ENCODE measurements at places on chromosomes 1 and 21.

DNA sequence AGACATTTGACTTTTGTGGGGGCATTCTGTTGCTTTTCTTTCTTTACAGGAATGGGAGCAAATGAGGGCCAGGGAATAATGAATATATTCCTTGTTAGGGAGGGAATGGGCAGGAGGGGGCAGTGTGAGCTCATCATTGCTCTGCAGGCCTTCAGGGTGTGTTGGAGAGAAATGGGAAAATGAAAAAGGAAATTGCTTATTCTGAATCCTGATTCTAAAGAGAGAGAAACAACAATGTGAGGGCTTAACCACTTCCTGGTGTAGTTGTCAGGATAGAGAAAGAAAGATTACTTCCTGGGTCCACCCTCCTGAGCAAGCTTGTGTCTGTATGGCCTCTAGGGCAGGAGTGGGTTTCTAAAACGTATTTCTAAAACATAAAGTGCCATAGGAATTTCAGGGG lies 28.3 kb downstream of the VANGL2 start:
- no peak for DNase-seq

GRCh38 chr1:100246738-100247137 lies 2.9 kb downstream of the DBT start:
- no peak for DNase-seq

- DNase-seq, result no peak
These were observed 27.2 kb downstream of the PROK1 start for GRCh38 chr1:110477967-110478640.

DNA sequence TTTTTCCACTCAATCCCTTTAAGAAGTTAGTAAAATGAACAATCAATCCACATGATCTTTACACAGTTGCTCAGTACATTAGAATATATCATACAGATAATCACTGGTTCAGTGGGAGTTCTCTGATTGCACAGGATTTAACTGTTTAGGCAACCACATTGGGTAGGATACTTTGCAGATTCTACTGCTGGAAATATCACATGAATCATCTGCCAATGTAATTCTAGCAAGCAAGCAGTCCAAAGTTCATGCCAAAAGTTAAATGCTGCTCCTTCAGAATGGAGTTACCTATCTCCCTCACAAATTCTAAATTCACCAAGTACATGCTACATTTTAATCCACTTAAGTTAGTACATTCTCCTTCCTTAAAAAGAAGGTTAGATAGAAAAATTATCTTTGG lies 52.4 kb downstream of the NEGR1 start:
- DNase-seq, result no peak

- no peak for DNase-seq
These were observed 601 bp downstream of the CEPT1 start for GRCh38 chr1:111140680-111140967.

DNA sequence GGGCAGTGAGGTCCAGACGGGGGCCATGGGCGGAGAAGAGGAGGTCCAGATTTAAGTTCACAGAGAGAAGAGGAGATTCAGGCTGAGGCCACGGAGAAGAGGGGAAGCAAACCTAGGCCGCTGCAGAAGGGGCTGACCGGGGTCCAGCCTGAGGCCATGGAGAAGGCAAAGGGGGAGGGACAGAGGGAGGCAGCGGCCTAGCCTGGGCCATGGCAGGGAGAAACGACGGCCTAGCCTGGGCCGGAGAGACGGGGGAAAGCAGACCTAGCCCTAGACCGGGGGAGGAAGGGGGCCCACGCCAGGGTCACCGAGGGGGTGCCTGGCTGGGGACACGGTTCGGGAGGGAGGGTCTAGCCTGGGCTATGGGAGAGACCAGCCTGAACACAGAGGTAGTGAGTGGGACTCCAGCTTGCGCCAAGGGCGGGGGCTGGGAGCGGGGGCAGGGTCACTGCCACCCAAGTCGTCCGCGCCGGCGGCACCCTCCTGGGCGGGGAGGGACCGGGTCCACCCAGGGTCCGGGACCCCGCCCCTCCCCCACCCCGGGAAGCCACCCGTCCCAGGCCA lies 459 bp downstream of the CAPZB start:
- no peak for DNase-seq

DNA sequence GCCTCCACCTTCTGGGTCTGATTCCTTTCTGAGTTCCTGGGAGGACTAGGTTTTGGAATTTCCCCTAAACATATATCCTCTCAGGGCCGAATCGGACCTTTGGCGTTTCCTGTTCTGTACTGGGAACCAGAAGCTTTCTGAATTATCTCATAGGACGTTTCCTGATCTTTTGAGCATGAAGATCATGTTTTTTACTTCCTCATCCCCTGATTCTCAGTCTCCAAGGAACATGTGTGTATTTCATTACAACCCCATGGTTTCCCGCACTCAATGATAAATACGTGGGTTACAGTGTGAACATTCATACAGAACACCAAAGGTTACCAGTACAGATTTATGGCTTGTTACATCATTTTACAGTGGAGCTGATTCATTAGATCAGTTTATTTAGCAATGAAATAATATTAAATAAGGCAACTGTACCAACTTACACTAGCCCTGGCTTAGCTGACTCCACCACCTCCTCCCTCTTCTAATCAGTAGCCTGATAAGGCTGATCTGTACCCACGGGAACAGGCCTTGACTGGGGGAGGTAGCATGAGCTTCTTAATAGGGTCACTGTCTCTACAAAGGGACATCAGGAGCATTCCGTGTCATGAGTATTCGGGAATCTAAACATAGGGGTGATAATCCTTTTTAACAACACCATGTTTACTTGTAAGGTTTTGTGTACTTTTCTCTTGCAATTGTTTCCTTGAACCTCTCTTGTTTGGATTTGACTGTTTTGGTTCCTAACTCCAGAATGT lies 57.8 kb upstream of the ERRFI1 start:
- DNase-seq, result no peak

DNA sequence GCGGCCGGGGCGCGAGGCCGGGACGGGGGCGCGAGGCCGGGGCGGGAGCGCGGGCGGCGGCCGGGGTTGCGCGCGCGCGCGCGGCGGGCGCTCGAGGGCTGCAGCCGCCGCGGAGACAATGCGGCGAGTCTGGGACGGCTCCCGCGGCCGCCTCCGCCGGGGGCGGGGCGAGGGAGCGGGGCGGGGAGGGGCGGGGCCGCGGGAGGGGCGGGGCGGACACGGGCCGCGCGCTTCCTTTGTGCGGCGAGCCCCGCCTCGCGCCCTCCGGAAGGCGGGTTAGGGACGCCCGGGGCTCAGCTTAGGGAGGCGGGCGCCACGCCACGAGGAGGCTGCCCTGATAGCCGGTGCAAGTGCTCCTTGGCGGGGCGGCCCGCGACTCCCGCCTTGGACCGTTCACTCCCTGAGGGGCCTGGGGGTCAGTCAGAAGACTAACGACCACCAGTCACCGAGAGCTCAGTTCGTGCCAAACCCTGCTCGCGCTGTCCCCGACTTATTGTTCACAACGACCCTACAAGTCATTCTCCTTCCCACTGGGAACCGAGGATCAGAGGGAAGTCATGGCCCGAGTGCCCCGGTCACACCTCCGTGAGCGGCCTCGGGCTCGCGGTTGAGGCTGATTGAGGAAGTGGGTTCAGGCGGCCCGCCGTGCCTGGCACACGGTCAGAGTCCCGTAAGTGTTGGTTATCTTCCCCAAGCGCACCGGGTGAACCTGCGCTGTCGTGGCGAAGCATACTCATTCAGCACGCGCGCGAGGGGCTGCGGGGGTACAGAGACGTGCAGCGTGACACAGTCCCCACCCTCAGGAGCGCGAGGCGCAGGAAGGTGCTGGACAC lies 29.1 kb upstream of the A3GALT2 start:
- peak; percentile 82 for DNase-seq

- DNase-seq, result no peak
These were observed 234.7 kb upstream of the GJB5 start for GRCh38 chr1:34520111-34520510.

DNA sequence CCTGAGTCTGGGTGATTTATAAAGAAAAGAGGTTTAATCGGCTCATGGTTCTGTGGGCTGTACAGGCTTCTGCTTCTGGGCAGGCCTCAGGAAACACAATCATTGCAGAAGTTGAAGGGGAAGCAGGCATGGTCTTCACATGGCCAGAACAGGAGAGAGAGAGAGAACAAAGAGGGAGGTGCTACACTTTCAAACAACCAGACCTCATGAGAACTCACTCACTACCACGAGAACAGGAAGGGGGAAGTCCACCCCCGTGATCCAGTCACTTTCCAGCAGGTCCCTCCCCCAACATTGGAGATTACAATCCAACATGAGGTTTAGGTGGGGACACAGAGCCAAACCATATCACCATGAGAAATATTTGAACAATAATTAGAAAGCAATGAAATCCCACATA lies 222.9 kb downstream of the FAM72C start:
- DNase-seq, result no peak

DNA sequence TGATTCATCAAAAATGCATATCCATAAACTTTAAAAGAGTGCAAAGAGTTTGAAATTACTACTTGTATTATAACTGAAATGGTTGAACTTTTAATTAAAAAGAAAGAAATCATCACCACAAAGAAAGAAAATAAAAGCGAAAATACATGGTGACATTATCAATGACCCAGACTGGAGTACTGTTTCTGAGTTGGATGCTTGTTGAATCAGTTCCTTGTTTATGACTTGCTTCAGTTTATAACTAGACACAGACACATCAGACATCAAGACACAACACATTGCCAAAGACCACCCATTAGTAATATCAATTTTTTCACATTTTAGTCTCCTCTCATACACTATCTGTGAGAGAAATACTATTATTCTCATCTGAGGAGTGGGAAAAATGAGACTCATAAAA lies 293.0 kb downstream of the MRPL39 start:
- no peak for DNase-seq

- no peak for DNase-seq
These were observed 553.9 kb downstream of the DPYD start for GRCh38 chr1:97366984-97367383.

- DNase-seq, result no peak
These were observed 32.3 kb upstream of the TENT5C start for GRCh38 chr1:117573386-117574023.

DNA sequence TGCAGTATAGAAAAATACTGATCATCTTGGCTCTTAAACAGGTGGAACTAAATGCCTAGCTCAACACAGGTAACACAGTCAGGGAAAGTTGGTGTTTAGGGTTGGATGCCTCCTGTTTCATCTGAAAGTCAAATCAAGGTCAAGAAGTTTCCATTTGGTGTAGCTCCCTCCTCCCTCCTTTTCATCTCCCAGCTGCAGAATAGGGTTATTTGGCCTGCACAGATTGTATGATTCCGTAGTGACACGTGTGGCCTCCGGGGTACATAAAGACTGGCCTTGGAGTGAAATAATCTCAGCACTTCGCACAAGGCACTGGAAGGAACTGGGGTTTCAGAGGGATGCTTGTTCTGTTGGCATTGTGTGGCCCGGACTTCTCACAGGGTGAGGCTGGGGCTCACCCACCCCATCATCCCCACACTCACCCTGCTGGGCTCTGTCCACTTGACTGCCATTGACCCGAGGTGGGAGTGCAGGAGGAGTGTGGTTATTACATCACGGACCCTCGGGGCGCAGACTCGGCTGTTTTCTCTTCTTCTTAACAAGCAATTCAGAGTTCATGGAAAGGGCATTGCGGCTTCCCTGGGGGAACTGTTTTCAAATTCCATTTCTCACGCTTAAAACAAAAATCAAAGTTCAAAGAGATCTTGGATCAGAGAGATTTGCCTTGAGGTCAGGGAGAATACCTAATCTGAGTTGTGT lies 18.4 kb downstream of the IGSF5 start:
- DNase-seq, result no peak

DNA sequence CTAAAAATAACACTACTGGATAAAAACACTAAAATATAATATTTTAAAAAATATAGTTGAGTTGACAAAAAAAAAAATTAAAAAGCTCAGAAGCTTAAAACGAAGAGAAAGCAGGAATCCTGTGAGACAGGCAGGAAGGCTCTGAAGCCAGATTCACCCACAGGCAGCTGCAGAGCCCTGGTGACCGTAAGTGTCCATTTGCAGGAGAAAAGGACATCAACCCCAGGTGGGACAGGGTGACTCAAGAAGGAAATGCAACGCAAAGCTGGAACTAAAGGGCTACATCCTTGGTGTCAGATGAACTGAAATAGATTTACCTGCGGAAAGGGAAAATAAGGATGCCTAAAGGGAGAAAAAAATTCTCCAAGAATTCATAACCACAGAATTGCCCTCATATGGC lies 46.8 kb downstream of the USP24 start:
- DNase-seq, result no peak

Data from 8988T (cell line).